Inflammatory macrophage (primary cell): ENCODE measurements at places on chromosomes 12 and 14.
A peak's percentile ranks its signal among the peaks of the same experiment; 100 is the strongest.

GRCh38 chr14:45619831-45620230 is 366.8 kb upstream of the MIS18BP1 start:
- DNase-seq: no peak

DNA sequence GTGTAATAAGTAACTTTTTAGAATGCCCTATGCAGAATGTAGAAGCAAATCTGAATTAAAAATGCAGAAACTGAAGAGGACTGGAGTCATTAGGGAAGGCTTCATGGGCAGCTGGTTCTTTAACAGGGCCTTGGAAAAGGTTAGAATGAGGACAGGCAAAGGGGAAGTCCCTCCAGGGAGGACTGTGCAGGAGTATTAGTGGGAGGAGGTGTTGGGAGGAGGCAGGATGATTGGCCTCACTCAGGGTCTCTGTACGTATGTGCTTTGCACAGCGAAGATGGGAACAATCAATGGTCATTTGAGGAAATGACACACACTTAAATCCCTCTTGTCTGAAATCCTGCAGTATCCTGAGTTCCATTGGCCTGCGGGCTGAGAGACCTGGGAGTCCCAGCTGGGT is 119.7 kb downstream of the PTCSC3 start:
- DNase-seq: no peak

GRCh38 chr14:77407158-77407557 is 16.2 kb downstream of the NOXRED1 start:
- peak; percentile 80 for DNase-seq

DNA sequence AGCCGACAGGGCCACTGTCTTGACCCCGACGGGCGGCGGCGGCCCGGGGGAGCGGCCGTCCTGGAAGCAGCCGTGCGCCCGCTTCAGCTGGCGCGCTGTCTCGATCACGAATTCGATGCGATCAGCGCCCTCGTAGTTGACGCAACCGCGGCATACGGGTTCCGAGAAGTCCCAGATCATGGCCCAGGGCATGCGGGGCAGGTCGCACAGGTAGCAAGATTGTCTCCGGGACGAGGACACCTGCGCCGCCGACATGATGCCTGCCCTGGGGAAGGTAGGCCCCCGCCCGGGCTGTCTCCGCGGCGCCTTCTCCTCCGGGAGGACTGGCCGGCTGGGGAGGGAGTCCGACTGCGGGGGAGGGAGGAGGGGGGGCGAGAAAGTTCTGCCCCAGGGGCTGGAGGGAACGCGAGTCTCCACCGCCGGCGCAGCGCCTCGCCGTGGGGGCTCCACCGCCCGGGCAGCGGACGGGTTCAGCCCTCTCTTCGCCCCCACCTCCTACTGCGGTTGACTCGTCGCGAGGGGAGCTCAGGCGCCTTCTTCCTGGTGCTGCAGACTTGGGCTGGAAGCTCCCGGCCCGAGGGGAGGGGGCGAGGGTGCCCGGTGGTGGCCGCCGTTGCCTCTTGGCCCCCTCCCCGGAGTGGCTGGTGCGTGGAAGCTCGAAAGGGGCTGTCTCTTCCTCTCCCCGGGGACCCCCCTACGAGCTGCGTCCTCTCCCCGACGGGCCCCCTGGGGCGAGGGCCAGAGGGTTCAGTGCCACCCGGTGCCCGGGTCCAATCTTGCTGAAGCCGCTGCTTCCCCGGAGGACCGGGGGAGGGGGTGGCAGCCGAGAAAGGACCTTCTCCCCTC is 747 bp downstream of the IRF2BPL start:
- DNase-seq: peak; percentile 41

- no peak for DNase-seq
These were observed 4.2 kb upstream of the TNS2 start for GRCh38 chr12:53045696-53046045.

- DNase-seq: peak; percentile 9
These were observed 745 bp downstream of the CAND1 start for GRCh38 chr12:67269633-67270573.

- DNase-seq: no peak
These were observed 66.7 kb upstream of the EIF5 start for GRCh38 chr14:103267226-103267910.

- DNase-seq: no peak
These were observed 32.4 kb downstream of the LTBP2 start for GRCh38 chr14:74579447-74580274.

GRCh38 chr14:101503431-101504095 is 57.7 kb upstream of the DIO3 start:
- no peak for DNase-seq

GRCh38 chr12:20523658-20524057 is 155.3 kb downstream of the PDE3A start:
- no peak for DNase-seq

DNA sequence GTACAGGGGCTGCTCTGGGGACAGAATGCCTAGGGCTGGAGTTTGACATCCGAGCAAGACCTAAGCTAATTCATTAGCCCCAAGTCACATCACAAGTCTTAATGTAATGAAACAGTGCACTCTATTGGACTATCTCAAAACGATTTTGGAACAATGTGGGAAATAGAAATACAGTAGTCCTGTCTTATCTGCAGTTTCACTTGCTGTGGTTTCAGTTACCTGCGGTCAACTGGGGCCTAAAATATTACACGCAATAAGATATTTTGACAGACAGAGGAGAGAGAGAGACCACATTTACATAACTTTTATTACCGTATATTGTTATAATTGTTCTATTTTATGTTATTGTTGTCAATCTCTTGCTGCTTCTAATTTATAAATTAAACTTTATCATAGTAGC is 21.1 kb downstream of the MOAP1 start:
- no peak for DNase-seq

GRCh38 chr12:108266131-108266530 is 73.0 kb downstream of the CMKLR1 start:
- no peak for DNase-seq

DNA sequence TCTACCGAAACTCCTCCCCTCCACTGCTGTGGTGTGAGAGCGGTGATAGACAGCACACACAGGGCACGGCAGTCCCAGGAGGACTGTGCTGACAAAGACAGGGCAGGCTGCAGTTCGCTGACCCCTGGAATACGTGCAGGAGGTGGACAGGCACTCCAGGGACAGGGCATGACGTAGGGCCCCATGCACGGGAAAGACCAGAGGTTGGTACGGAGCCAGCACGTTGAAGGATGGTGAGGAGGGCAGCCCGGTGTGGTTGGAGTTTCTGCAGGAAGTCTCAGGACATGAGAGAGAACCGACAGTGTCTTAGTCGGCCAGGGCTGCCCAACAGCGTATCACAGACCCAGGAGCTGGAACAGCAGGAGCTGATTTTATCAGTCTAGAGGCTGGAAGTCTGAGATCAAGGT is 254.2 kb upstream of the FKBP4 start:
- no peak for DNase-seq

DNA sequence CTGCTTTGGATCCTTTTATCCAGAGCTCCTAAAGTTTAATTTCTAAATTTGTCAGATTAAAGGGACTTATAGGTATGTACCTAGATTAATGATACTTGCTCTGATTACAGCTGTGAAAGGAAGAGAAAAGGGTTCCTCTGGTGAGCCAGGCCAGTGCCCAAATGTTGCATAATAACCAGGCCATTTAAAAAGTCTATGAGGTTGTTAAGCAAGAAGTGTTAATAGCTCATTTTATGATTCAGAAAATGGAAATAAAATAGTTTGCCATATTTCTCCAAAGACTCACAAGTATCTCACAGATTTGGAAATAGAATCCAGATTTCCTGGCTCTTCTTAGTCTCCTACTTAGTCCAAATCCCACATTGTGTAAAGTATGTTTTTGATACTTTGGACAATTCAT is 67.6 kb downstream of the SLC38A6 start:
- DNase-seq: peak; percentile 24

DNA sequence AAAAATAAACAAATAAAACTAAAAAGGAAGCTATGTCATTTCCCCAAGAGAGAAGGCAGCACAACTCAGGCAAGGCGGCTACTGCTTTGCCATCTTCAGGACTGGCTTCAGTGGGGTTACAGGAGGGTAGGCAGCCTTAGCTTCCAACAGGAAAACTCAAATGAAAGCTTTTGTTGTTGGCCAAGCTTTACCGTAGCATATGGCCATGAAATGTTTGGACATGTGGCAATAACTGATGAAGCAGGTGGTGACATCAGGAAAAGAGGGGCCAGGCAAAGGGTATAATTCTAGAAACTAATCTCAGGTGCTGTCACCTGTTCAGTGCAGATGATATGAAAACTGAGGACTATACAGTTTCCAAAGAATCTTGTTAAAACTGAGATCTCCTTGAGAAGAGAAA is 22.8 kb upstream of the NPFF start:
- no peak for DNase-seq

DNA sequence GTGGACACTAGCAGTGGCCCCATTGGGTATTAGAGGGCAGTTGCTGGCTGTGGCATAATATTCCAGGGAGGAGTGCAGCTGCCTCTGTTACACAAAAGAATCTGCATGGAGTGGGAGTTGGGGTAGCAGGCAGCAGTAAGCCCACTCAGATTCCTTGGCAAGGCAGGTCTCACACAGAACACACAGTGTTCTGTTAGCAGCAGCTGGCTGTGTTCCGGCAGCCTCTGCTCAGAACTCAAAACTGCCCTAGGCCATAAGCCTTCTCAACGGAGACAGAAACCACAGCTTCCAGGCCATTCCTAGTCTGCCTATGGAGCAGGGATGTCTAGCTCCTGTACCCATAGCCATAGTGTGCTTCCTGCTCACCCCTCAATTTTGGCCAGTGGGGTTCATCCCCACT is 1085.4 kb downstream of the SLC6A15 start:
- no peak for DNase-seq

- DNase-seq: no peak
These were observed 481.9 kb upstream of the FOXG1 start for GRCh38 chr14:28284546-28285300.

GRCh38 chr14:22249770-22250169 is 339.3 kb downstream of the DAD1 start:
- no peak for DNase-seq
